Memory B cell (primary cell): ENCODE measurements at places on chromosomes 1 and 21.
A peak's percentile ranks its signal among the peaks of the same experiment; 100 is the strongest.

DNA sequence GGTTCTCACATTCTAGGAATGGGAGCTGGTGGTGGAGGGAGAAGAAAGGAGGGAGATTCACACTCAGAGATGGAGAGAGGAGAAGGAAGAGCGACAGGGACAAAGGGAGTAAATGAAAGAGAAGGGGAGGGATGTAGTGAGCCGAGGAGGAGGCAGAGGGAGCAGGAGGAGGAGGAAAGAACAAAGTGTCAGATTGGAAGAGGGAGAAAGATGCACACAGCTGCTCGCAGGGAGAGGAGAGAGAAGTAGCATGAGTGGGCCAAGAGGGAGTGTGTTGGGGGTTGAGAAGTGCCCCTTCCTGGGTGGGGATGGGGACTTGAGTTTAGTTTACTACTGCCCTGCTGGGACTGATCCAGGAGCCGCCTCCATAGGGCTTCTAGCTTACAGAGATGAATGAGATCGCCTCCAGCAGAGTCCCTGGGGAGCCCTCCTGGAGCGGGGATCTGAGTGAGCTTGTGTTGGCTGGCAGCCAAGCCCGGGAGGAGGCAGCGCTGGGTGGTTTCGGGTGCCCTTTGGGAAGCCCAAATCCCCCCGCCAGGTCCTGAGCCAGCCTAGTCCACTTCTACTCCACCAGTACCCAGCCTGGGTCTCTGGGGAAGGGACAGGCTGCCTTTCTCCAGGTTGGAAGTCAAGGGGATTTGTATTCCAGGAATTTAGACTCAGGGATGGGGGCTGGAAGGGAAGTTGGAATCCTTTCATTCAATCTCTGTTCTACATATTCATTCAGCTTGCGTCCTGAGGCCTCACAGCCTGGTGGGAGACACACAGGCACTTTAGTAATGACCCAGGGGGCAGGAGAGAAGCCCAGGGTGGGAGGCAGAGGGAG is 20.9 kb downstream of the PTPRU start:
- no peak for DNase-seq

GRCh38 chr1:88472714-88473113 is 211.4 kb upstream of the PKN2 start:
- no peak for DNase-seq

- DNase-seq = no peak
These were observed 80.8 kb downstream of the FCRL5 start for GRCh38 chr1:157471531-157471930.

GRCh38 chr21:33948096-33948950 is 32.7 kb upstream of the ATP5PO start:
- peak; percentile 47 for DNase-seq

DNA sequence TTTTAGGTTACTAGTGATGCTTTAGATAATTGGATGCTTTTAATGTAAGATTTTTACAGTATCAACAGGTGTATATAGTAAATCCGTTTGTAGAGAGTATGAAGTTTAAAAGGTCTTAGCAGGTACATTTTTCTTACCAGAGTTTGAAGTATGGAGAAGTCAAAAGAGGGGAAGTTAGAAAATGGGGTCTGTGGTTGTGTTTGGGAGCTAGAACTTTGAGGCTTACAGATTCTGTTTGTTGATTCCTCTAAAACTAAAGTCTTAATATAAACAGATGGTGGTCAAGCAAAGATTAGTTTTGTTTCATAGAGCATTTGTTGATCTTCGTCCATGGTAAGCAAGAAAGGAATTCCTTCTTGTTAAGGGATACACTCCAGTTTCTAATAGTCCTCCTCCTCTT is 35.8 kb downstream of the CDC42 start:
- DNase-seq = no peak

DNA sequence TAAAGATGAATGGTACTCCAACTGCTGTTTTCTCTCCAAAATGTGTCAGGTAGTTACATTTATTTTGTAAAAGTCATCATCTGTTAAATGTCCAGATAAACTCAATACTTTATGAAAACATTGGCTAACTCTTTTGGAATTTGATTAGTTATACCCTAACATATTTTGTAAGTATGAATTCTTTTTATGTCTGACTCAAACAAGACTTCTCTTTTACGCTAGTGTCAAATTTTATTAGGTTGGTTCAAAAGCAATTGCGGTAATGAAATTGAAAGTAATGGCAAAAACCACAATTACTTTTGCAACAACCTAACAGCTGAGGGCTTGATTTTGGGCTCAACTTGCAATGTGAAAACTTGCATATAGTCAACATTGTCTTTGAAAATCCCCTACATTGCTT is 41.0 kb upstream of the USP25 start:
- no peak for DNase-seq

- DNase-seq = no peak
These were observed 1.6 kb downstream of the MFAP2 start for GRCh38 chr1:16978567-16979474.

- no peak for DNase-seq
These were observed 642.8 kb downstream of the USP25 start for GRCh38 chr21:16372586-16372985.

DNA sequence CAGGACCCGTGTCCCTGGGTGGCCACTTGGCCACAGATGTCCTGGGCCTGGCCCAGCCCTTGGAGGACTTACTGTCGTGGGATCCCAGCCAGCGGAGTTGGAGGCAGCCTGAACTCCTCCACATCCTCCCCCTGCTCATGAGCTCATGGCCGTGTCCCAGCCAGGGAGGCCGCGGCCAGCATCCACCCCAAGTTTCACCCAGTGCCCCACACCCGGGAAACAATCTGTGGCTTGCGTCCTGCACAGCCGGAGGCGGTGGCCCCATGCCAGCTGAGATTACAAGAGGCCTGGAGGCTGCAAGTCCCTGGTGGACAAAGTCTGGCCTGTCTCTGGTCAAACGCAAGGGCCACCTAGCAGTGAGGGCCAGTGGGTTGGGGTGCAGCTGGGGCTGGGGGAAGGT is 27.5 kb upstream of the TMEM52 start:
- DNase-seq = no peak

- DNase-seq = peak; percentile 52
These were observed 77.9 kb downstream of the ADARB1 start for GRCh38 chr21:45152265-45152746.

DNA sequence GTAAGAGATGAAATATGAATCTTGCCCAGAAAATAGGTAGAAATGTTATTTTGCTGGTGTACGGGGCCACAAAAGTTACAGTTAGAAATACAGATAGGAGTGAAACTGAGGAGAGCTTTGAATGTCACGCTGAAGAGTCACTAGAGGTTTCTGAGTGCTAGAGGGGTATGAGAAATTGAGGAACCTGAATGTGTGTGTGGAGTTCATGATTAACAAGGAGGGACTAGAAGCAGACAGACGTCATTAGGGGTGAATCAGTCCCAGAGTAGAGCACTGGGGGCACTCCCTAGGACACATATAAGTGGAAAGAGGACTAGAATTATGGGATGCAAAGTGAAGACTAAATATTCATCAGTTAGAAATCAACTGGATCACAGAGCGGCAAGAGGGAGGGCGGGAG is 188.9 kb upstream of the MAP1LC3C start:
- no peak for DNase-seq

DNA sequence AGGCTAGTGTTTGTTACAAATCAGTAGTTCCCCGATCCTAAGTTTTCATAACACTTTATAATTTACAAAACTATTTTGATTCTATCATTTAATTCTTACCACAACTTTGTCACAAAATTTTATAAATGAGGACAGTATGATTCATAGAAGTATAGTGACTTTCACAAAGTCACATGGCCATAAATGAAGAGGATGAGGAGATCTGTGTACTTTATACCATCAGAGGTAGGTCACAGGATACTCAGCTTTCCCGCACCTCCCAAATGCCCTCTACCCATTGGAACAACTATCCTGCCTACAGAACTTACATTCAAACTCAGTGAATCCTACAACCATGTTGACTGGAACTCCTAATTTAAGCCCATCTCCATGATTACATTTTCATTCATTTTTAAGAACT is 56.3 kb downstream of the TNFSF4 start:
- no peak for DNase-seq

DNA sequence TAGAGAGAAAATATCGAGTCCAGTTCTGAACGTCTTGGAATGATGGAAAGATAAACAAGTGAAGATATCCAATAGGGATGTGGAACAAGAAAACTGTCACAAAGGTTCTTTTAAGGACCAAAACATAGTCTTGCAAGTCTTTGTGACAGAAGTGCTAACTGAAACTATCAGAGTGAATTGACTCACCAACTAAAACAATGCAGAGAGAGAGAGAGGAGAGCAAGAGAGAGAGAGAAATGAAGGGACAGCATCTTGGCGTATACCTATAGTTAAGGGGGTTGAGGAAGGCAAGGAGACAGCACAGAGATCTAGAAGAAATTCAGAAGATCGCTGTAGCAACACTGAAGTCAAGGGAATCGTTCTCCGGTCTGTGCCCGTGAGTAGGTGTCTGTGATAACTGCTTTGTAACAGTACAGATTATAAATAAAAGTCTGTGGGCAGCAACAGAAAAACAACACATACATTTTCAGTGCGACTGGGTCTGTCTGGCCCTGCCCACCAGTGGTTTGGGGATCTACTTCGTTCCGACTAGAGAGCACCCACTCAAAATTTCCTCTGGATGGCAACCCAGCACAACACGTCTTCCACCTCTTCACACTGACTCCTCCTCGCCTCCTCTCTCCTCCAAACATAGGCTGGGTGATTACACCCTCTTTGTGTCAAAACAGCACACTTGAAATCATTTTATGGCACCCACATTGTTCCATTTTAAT is 4.8 kb upstream of the COA6 start:
- DNase-seq = no peak

DNA sequence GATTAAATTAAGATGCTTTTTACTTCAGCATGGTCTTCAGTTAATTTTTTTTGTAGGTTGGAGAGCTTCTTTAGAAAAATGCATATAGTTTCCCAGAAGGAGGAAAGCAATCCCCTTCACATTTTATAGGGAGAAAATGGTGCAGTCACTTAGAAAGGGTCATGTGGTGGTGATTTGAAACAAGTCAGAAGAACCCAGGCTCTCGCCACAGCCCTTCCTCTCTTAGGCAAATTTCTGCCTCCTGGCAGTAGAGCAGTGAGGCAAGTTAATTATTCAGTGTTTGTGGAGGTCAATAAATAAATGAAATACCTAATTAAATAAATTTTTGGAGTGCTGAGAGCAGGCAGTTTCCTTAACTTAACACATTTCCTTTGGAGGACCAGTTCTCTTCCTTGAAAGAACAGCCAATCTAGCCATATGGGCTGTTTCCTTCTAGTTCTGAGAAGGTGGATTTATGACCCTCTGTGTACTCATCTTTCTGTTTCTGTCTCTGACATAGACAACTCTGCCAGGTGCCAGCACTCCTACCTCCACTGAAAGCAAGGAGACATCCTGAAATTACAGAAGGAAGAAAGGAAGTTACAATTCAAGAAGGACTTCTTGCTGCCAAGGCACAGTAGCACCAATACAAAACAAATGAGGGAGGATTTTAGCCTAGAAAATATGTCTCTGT is 19.0 kb upstream of the POGZ start:
- DNase-seq = no peak
